ENCODE measurements at places on chromosomes 5 and 9. TPM values are rescaled to one million over a fixed set of nuclear protein-coding genes. Genes with fewer than 3 reads are reported as not detected.

PCDHGB1 gene
- total RNA-seq = 2.3 TPM

BAAT gene
- total RNA-seq = not detected

- DNase-seq = no peak
Observed at GRCh38 chr5:39231705-39232525, 12.6 kb upstream of the FYB1 start.

- no peak for DNase-seq
Observed at GRCh38 chr9:447230-448025, 232.8 kb downstream of the DOCK8 start.

DNA sequence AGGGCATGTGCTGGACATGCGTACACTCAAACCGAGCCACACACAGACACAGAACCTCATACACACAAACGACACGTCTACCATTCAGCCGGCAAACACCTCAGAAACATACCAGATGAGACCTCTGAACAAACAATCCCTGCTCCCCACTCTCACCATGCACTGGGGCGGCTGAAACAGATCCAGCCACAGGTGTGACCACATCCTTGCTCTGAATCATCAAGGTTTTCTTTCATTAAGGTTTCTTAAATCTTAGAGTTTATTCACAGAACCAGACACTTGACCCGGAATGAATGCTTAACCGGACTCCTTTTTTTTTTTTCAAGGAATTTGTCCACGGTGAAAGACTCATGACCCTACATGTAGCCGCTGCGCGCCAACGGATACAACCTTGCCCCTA, 26.2 kb downstream of the TERT start:
- DNase-seq = no peak

GRCh38 chr9:130636648-130637020, 27.8 kb upstream of the PRDM12 start:
- no peak for DNase-seq

- no peak for DNase-seq
Observed at GRCh38 chr5:115985802-115986757, 23.8 kb downstream of the LVRN start.

DNA sequence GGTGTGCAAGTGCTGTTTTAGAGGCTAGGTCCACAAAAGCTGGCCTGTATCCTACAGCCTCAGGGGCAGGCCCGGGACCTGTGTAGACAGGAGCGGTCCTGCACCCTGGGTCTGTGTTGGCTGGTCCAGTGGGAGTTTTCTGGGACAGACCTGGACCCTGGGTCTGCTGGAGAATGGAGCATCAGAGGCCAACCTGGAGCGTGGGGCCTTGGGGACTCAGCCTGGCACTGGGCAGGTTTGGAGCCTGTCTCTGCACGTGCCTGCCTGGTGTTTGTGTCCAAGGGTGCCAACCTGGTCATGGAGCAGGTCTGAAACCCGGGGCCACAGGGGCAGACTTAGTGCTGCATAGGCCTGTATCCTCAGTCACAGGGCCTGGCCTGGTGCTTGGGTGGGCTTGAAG, 45.8 kb downstream of the SRFBP1 start:
- DNase-seq = no peak

DNA sequence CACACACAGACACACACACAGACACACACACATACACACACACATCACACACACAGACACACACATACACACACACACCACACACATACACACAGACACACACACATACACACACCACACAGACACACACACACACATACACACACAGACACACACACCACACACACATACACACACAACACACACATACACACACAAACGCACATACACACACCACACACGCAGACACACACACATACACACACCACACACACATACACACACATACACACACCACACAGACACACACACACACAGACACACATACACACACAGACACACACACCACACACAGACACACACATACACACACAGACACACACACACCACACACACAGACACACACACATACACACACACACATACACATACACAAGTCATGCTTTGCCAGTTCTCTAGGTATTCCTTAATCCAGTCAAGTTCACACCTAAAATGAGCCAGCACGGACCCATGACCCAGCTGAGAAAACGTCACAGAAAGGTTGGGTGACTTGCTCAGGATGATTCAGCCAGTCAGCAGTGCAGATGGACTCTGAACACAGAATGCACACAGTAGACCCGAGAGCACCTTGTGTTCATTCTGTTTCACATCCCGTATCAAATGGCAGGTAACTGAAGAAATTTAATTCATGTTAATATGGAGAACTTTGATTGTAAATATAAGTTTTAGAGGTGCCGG, 746.4 kb downstream of the MTRR start:
- no peak for DNase-seq

DNA sequence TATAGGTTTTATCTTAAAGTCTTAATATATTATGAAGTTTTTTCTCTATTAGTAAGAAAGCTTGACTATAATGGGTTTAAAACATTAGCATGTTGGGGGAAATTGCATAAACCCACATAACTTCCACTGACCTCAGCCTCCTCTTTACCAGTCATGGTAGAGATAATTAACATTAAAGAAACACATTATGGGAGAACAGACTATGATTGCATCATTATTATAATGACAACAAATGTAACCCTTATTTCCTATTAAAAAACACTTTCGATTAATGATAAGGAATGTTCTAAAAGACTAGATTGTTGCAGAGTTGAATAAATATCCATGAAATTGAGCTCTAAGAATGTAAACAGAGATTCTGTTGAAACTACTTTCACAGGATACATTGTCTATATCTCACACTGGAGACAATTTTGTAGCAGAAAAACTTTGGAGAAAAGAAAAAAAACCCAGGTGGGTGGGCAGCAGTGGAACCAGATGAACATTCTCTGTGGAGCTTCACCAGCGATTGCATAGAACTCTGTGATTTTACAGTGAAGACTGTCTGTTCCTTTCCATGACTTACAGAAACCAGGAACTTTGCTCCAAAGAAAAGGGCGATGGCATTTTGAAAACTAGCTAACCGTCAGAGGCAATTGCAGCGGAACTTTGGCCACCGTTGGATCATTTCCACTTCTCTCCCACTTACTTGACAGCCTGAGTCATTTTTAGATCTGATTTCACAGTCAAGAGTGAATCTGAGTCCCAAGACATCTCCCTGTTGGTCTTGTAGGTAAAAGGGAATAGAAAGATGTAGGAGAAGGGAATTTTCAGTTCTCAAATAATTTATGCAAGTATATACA, 21.0 kb upstream of the ERAP2 start:
- no peak for DNase-seq

GRCh38 chr5:132387640-132388117, 18.2 kb downstream of the SLC22A5 start:
- DNase-seq = peak; percentile 82

DNA sequence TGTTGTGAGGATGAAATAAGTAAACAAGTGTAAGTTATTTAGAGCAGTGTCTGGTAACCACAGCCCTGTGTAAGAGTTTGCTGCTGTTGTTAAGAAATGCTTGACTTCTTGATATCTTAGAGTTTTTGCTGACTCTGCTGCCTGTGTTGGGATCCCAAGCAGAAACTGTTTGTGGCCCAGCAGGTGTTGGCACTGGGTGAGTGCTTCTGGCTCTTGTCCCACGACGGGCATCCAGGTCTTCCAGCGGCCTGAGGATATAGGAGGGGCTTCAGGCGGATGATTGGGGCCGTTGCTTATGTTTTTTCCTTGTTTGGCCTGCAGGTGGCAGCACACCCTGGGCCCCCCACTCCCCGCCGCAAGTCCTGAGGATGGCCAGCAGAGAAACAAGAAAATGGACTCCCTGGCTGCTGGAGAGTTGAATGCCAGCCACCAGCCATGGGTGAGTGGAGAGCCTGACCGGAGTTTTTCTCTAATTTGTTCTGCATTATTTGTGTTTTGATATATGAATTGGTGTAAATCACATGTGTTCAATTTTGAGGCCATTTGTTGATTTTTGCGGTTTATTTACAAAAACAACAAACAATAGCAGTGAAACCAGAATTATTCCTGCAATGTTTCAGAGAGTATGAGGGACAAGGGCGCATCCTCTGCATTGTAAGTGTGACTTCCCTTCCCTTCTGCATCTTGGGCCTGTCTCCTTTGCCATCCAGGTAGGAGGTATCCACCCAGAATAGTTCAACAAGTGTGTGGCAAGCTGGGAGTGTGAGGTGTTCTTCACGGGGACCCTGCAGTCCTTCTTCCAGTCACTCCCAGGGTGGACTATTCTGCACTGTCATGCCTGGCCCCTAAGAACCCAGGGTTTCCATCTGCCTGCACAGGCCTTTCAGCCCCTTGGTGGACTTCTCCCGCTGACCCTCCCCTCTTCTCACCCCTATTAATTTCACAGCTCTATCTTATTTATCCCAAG, 50.3 kb downstream of the SLC22A5 start:
- peak; percentile 70 for DNase-seq

DNA sequence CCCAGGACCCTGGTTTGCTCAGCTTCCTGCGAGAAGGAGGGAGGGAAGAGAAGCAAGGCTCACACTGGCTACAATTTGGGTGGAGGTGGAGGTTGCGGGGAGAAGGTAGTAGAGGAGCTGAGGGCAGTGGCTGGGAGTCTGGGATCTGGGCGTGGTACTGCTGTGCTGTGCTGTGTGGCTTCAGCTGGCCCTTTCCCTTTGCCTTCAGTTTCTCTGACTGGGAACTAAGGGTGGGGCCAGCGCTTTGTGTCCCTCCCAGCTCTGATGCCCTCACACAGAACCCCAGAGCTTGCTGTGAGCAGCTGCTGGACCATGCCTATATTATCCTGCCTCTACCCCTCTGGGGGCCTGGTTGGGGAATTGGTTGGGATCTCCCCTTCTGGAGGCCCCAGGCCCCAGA, 60.9 kb downstream of the RGS3 start:
- DNase-seq = no peak

Data from adrenal gland (tissue), 19 donors.